ENCODE measurements at places on chromosomes 5 and 9. TPM values are rescaled to one million over a fixed set of nuclear protein-coding genes. Genes with fewer than 3 reads are reported as not detected.
A peak's percentile ranks its signal among the peaks of the same experiment; 100 is the strongest.

GFI1B gene
- 0.27 TPM for total RNA-seq

NIM1K gene
- 0.25 TPM for total RNA-seq

PCDHB11 gene
- total RNA-seq = 0.77 TPM

SIGMAR1 gene
- 20.0 TPM for total RNA-seq

ST8SIA4 gene
- total RNA-seq = 3.2 TPM

AGGF1 gene
- 16.2 TPM for total RNA-seq

FAM81B gene
- total RNA-seq = 6.2 TPM

LHX3 gene
- total RNA-seq = not detected

ARL14EPL gene
- not detected for total RNA-seq

FOXD4L5 gene
- total RNA-seq = 0.08 TPM

DNA sequence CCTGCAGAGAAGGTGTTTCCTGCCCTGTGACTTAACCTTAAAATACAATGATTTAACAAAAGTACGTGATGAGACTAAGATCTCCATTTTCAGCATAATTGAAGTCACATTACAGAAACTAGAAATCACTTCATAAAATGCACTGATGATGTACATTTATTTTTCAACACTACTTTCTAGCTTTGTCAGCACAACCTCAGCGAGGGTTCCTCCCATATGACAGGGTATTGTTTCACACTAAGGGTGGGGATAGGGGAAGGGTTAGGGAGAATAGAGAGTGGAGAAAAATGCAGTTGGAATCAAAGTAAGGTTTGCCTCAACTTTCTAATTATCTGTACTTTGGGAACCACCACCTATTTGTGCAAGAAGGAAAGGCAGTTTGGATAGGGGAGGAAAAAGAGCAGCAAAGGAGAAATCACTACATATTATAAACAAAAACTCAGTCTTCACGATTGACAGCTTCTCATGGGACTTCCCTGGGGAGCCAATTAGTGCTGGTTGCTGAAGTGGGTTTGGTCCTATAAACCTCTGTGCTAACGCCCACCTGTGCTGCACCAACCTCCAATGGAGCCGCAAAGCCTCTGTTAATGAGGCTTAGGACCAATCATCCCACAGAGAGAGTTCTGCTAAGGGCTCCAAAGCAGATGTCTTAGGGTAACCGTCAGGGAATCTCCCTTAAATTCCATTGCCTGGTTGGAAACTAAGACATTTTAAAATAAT lies 369.2 kb upstream of the PDE4D start:
- DNase-seq = no peak

- DNase-seq = no peak
Observed at GRCh38 chr5:135310328-135310989, 88.6 kb downstream of the MACROH2A1 start.

- DNase-seq = no peak
Observed at GRCh38 chr5:35122819-35123218, 75.1 kb upstream of the AGXT2 start.

- DNase-seq = peak; percentile 10
Observed at GRCh38 chr5:1515921-1516571, 7.7 kb downstream of the LPCAT1 start.

DNA sequence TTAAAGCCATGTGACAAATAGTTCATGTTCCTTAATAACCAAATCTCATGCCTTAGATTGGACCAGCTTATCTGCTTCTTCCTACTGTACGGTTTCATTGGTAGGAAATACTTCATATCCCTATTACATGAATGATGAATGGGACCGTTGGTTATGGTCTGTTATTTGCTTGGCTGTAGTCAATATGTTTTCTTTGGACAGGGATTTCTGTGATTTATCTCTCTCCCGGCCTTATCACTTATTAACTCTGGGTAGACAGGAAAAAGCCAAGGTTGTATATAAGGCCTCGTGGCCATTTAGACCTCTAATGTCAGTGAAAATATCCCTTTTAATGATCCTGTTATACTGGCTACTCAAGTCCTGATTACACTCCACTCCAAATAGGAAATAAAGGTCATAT lies 330.6 kb downstream of the EBF1 start:
- no peak for DNase-seq

DNA sequence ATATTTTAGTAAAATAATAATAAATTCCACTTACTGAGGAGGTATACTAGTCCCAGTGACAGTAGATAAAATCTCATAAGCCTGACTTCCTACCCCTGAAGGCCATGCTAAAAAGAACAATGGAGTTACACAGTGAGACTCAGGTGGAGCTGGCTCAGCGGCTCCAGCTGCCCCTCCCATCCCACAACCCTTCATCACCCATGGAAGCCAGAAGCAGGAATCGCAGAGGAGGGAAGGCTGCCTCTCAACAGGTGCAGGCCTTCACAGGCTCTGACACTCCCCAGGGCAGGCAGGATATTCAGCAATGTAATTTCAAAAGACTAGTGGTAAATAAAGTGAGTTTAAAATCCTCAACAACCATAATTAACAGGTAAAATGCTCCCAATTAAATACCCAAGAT lies 67.5 kb downstream of the FANCC start:
- no peak for DNase-seq

DNA sequence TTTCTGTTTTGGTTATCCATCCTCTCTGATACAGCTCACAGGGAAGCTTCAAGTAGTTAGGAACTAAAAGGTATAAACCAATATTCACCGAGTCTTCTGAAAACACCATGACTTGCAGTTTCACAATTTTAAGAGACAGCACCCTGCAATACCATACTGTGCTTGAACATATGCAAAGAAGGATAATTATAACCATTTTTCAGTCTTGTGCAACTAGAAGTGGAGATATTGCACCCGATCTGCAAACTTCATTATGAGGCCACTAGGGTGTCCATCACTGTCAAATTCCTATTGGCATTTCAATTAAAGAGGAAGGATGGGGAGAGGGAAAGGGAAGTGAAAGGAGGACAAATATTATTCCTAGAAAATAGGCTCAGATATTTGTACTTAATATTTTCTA lies 32.4 kb upstream of the CEP120 start:
- DNase-seq = no peak

GRCh38 chr5:108867656-108868055 lies 120.0 kb downstream of the FER start:
- no peak for DNase-seq

DNA sequence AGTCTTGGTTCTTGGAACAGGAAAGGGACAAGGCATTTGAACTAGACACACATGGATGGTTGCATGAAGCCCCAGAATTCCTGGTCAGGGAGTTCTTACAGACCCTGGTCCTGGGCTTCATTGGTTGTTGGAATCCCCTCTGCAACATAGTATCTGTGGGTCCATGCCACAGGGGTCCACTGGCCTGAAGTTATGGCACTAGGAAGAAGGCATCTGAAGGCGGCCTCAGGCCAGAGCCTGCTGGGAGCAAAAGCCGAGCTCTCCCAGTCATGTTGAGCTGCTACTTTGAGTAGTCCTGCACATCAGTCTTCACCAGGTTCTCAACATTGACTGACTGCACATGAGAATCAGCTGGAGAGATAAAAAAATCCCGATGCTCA lies 71.1 kb upstream of the PITX1 start:
- DNase-seq = no peak

DNA sequence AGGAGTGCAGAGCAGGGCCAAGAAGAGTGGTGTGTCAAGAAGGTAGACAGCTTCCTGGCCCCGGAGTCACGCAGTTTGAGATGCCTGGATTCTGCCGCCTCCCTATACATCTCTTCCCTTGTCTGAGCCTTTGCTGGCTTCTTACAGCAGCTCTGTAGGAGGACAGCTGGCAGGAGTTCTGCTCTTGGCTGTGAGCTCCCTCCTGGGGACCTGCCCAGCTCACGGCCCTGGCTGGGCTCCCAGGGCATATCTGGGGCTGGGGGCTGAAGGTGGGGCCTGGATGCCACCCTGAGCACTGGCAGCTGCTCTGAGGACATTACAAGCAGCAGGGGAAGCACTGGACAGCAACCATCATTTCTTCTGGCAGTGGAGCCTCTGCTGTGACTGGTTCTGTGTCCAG lies 786 bp upstream of the TSSK1B start:
- DNase-seq = no peak

DNA sequence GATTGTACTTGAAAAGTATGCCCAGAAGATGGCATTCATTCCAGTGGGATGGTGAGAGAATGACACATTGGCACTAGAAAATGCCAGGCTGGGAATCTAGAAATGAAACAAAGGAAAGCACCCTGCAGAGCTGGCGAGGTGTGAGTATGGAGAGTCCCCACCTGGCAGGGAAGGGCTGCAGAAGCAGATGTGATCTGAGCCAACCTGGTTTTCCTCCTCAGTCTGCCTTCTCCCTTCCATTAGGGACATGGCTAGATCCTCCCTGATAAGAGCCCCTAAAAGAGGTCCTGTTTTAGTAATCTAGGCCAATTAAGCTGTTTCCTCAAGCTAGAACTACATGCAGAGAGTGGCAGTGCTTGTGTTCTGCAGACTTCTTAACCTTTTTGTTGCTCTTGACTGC lies 24.7 kb upstream of the TNFSF15 start:
- no peak for DNase-seq

DNA sequence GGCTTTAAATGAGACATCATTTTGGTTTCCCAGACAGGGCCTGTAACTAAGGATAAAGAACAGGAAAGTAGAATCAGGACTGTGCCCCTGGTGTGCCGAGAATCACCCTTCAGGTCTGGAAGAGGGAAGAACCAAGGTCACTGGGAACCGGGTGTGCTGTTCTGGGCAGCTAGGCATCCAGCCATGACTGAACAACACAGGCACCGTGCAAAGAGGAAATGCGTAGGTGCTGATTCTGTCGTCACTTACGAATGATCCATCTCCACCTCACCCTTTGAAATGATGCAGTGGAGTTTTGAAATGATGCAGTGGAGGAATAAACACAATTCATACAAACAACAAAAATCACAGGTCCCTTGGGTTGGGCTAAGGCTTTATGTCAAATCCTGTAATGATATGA lies 64.4 kb downstream of the MAP1B start:
- peak; percentile 37 for DNase-seq

DNA sequence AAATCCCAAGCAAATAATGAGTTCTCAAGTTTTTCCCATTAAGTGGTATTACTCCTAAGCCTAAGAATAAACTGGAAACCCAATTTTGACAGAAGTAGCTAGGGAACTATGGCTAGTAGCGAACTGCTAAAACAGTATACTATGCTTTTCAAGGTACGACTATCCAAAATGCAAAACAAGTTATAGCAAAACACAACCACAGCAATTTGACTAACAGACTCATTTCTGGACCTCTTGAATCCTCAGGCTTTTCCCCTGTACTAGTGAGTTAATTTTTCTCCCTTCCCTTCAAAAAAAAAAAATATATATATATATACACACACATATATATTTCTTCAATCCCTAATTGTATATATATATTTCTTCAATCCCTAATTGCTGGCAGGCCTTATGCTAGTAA lies 7.3 kb downstream of the FBXW11 start:
- DNase-seq = no peak

DNA sequence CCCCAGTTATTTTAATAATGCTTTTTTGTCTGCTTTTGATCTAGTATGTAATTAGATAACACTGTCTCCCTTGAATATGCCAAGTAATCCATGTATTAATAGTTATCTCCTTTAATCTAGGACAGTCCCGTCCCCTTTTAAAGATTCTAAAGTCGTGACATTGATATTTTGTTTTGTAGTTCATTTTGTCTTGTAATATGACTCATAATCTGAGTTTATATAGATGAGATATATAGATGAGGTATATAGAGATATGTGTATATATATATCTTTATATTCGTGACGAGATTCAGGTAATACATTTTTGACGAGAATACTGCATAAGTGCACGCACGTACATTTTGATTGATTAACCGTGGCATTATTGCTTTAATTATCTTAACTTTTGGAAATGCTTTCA lies 1.6 kb downstream of the SREK1 start:
- no peak for DNase-seq

GRCh38 chr9:129608561-129609481 lies 12.1 kb downstream of the C9orf50 start:
- no peak for DNase-seq

DNA sequence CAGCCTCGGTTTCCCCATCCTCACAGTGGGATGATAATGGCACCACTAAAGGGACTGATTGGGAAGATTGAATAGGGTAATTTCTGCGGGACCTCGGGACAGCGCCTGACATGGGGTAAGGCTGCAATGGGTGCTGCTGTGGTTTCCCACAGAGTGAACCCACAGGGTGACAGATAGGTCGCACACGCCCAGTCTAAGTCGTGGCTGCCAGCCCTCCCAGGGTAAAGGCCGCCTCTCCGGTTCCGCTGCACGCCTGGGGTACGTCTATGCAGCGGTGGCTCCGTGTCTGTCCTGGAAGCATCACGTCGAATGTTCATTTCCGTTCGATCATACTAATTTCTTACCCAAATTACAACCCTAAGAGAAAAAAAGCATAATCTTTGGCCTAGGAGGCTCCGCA lies 631 bp downstream of the CFAP77 start:
- no peak for DNase-seq

GRCh38 chr9:93569621-93570174 lies 6.7 kb upstream of the PHF2 start:
- DNase-seq = no peak

DNA sequence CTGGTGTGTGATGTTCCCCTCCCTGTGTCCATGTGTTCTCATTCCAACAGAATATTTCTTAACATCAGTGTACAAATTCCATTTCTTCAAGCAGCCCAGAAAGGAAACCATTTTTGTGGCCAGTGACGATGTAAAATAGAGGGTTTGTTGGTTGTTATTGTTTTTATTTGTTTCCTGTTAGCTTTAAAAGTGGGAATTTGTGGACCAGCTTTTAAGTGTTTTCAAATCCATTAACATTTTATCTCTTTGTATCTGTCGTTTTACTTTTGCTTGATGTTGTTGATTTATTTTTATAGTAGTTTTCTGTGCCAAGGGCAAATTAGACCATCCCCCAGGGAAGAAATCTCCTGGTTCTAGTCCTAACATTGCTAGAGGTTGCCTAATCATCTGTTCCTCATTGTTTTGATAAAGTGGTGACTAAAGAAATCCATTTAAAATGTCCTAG lies 100.0 kb downstream of the GDNF start:
- no peak for DNase-seq

DNA sequence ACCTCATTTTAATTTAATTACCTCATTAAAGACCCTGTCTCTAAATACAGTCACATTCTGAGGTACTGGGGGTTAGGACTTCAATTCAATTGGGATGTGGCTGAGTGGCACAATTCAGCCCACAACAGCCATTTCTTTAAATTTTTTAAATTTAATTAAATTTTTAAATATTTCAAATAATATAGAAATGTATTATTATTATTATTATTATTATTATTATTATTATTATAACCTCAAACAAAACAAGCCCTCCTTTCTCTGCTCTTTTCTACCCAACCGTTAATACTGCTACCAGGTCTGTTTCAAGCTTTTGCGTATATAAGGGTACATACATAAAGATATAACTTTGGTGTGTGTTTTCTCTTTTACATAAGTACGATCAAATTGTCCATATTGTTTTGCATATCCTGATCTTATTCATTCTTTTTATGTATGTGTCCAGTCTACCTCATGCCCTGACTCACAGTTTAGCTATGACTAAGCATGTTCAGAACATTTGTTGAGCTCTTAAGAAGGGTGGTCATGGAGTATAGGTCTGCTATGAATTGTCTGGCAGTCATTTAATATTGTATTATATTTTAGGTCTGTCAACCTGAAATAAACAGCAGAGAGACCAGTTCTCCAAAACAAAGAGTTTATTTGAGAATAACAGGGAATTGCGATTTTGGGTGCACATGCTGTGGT lies 16.1 kb upstream of the RAB14 start:
- DNase-seq = no peak

Data from left ventricle myocardium inferior (tissue), 1 donor.